HT1080 (cell line): ENCODE measurements at places on chromosomes 2 and 18.

DNA sequence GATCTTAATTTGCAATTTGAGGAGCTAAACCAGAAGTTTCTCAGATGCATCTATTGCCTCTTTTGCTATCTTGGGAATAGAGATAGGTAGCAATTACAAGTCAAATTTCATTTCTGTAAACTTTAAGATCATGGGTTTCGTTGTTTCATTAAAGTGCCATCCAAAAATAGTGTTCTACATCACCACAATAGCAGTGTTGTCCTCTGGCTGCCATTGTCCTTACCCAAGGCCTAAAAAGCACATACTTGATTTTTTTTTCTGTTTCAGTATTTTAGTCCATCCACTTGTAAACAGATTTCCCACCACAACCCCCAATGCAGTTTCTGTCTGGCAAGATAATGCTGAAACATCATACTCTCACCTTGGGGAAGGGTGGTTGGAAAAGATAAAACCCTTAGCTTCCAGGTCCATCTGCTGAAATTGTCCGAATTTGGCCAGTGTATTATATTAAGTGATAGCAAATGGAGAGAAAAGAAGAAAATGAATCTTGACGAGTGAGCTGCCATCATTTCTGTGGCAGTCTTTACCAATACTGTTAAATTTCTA, 136.2 kb downstream of the LCLAT1 start:
- no peak for DNase-seq

GRCh38 chr2:7845332-7845731, 836.5 kb upstream of the ID2 start:
- DNase-seq = peak; percentile 70

GRCh38 chr2:134238371-134238770, 15.5 kb upstream of the MGAT5 start:
- DNase-seq = no peak

- peak; percentile 7 for DNase-seq
Observed at GRCh38 chr2:50018921-50019320, 864.6 kb upstream of the FSHR start.

- DNase-seq = no peak
Observed at GRCh38 chr2:180175736-180176135, 168.6 kb upstream of the CWC22 start.

- DNase-seq = no peak
Observed at GRCh38 chr2:121038031-121038430, 247.0 kb downstream of the TFCP2L1 start.

DNA sequence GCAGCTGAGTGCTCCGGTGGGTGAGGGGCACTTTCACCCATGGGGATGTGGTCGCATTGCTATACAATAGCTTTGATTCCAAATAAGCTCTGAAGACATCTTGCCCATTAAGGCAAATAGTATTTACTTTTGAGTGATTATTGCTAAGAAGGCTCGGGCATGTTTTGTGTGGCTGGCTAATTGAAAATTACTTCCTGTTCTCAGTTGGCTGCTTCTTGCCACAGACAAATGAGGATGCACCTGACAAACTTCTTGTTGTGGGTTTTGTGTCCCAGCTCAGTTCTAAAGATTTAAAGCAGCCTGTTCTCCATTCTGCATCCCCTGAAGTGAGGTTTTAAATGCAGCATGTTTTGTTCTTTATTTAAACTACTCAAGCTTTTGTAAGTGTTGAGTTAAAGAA, 88.3 kb downstream of the KCNS3 start:
- no peak for DNase-seq

GRCh38 chr2:177636672-177637071, 244.1 kb downstream of the AGPS start:
- DNase-seq = no peak

DNA sequence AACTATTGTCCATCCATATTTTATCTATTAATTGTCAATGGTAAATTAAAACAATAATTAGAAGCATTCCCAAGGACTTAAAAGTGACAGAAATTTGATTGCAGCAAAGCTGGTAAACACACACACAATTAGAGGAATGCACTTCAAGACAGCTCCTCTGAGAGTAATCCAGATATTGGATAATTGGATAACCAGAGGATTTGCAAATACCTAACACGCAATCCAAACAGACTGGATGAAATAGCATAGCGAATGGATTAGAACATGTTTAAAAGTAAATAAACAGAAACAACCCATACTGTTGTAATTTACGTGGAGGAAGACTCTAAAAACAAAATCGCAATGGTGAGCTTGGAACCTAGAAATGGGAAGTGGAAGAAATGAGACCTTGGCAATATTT, 239.8 kb downstream of the METTL4 start:
- DNase-seq = no peak

DNA sequence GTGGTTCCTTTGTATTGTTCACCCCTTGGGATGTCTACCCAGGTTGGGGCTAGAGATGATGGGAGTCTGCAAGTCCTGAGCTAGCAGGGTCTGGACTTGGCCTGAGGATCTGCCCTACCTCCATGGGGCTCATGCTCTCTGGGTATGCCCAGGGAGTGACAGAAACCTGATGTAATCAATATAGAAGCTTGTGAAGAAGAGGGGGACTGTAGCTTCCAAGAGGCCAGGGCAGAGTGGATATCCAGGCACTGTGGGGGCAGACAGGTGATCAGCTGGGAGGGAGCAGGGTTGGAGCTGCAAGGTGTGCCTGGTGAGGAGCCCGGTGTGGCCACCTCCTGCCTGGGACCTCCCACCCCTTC, 164.2 kb downstream of the CTIF start:
- DNase-seq = no peak

GRCh38 chr2:135510577-135510976, 20.4 kb downstream of the ZRANB3 start:
- no peak for DNase-seq

DNA sequence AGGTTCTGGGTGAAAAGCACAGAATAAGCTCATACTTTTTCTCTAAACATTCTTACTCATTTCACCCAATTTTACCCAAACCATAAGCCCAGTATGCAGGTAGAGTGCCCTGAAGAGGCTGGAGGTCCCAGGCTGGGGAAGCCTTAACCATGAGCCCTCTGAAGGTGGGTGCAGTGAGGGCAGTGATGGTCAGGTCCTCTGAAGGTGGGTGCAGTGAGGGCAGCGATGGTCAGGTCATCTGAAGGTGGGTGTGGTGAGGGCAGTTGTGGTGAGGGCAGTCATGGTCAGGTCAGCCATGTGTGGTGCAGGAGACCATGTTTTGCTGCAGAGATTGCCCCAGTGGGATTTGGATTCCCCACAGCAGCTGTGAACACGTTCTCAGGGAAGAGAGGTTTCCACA, 148.8 kb downstream of the SNTG2 start:
- no peak for DNase-seq

DNA sequence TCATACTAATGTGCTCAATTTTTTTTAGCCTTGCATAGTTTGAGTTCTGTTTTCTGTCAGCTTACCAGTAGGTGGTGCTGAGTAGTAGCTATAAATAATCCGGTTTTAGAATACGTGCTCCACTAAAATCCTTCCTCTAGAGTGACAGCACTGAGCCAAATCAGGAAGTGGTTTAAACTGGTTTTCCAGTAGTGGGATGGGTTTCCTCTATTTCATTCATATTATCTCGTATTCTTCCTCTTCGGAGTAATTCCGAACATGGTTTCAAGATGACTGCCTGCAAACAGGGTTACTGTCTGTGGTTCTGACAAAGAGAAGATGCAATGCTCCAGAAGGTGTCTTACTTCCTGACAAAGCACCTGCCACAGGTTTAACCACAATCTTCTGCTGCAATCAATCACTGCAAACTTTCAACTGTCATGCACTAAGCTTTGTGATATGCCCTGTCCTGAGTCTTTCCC, 496.9 kb upstream of the VRK2 start:
- peak; percentile 31 for DNase-seq

DNA sequence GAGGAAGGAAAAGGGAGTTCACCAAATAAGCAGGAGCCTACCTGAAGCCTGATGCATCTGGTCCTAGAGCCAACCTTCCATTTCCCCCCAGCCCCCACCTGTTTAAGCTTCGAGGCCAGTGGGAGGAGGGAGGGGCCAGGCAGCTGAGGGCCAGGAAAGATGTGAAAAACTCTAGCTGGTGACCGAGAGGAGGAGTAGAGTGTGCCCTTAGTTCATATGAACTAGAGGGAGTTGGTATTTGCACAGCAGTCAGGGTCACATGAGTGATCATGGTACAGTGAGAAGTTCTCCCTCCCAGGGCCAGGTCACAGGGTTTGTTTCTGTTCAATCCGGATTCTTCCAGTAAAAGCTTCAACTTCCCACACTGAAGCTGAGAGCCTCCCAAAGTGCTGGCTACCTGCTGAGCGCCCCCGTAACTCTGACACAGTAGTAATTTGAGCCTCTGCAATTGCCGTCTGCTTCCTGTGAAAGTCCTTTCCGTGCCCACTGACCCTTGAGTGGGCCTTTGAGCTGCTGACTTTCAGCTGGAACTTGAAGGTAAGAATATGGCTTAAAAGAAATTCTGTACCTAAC, at the start of gene SULT1C2:
Gene SULT1C2 (plus strand): TSS at position 362 of the 573 bp plus-strand sequence. CDS start 4,773 bp downstream, outside the sequence.
- peak; percentile 64 for DNase-seq

- no peak for DNase-seq
Observed at GRCh38 chr2:234570476-234570875, 73.6 kb upstream of the ARL4C start.

DNA sequence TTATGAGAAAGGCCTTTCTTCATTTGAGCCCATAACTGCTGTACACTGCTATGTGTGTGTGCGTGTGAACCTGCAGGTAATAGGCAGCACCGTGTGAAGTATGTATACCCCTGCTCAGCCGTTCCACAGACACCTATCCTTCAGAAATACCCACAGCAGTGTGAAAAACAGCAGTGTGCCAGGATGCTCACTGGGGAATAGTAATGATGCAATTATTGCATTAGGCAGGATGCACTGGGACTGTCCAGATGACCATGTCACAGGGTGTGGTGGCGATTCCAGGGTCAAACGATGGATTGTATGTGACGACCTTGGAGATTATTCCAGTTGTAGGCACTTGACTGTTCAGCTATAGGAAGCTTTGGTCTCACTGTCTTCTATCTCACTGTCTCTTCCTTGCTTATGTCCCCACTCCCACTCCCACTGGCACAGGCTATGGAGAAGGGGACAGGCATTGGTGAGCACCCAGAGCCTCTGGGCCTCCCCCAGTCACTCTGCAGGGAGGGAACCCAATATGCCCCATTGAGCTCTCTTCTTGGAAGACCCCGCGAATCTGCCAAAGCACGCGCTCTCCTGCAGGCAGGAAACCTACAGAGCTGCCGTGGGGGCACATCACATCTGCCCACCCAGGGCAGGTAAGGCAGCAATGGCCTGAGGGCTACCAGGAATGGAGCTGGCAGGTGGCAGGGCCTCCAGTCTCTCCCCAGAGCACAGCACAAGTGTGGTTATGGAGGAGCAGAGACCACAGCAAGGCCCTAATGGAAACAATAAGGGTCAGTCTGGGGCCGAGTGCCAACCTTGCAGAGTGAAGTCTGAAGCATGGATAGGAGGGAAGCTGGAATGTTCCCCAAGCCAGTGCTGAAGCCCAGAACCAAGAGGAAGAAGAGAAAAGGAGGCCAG, 518.9 kb upstream of the RAB6C start:
- DNase-seq = no peak

DNA sequence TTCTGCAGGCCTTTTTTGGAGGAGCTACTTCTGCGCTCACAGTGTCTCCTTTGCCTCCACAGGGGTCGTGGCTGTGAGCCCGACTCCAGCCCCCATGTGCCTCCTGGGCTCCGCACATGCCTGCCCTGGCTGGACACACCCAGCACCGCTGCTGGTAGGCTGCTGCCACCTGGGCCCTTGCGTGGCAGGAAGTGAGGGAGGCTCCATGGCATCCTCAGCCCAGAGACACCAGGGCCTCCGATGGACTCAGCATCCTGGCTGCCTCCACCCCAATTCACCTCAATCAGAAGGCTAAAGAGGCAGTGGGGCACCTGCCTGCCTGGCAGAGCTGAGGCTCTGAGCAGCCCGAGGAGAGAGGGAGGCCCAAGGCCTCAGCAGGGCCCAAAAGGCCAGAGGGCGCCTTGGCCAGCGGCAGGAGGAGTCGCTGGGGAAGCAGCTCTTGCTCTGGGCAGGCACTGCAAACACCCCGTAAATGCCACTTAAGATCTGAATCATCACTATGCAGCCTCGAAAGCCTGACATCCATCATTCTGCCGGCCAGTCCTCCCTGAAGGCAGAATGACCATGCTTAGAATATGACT, 68.3 kb upstream of the OTOS start:
- DNase-seq = no peak

DNA sequence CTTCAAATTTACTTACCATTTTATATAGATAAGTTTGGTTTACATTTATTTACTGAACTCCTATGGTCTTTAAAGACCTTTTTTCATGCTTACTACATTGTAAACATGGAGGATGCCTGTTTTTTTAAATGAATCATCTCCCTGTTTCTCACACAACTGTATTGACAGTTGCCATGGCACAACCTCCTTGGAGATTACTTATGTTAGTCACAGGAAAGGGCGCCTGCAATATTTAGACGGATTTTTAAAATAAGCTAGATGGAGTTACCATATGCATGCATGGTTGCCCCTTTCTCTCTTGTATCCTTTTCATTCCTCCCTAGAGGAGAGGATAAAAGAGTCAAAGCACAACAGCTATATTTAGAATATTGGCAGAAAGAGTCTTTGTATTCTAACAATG, 34.8 kb upstream of the CCDC102B start:
- DNase-seq = peak; percentile 64

- peak; percentile 56 for DNase-seq
Observed at GRCh38 chr18:75161256-75162028, 47.5 kb downstream of the PTGR3 start.

GRCh38 chr2:38239452-38239851, 137.6 kb downstream of the ATL2 start:
- DNase-seq = no peak

GRCh38 chr2:99659874-99660273, 170.1 kb upstream of the REV1 start:
- peak; percentile 65 for DNase-seq

DNA sequence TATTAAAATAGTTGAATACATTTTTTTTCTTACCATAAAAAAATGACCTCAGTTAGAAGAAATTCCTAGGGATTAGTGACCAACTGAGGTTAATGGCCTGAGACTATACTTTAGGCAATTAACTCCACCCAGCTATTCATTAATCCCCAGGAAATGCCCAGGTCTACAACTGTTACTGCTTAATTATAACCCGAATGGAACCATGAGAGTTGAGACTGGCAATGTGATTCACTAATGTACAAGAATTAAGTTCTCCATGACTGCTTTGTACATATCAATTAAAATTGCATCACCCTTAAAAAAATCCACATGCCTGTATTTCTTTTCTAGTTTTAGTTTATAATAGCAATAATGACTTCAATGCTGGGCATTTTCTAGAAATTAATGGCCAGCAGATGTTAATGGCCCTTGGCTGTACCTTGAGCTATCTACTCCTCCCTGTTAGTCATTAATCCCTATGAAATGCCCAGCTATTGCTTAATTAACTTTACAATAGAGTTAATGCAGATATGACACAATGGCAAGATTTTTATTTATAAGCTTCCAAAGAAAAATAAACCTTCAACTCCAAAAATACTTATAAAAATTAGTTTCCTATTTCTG, 44.1 kb downstream of the ERBB4 start:
- DNase-seq = no peak
